ENCODE measurements at places on chromosomes 3 and 15.

DNA sequence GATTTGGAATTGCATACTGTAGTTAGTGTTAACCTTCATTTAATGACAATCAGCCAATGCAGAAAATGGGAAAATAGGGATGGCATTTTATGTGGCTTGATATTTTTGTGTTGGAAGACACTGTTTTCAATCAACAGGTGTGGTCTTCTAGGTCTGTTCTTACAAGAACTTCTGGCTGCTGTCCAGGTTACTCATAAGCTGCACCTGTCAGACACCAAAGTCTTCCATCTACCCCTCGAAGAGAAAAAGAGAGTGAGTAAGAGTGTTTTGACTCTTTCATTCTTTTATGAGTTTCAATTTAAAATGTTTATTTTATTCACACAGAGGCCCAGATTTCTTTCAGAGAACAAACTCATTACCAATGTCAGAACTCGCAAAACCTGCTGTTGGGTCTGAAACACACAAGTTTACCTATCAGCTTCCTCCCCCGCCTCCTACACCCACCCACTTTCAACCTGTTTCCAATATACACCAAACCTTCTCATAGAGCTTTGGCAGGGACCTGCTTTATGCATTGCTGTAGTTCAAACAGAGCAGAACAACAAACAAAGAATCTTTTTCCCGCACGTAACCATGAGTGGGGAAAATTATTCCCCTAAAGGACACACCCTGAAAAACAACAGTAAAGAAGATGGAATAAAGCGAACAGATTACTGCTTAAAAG is 767.7 kb upstream of the ALCAM start:
- DNase-seq: no peak

- no peak for DNase-seq
Observed at GRCh38 chr15:100849855-100850218, 29.8 kb upstream of the ALDH1A3 start.

DNA sequence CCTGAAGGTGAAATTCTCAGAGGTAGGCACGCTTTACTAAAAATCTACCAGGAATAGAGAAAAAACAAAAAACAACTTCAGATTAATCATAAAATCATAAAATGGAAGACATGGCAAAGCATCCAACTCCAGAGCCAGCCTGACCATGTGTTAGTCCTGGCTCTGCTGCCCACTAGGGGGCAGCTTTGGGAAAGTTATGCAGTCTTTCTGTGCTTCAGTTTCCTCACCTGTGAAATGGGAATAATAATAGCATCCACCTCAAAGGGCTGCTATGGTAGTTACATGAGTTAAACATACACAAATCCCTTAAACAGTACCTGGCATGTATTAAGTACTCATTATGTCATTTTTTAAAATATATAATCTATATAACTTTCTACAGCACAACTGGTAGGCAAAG is 52.3 kb downstream of the WNT5A start:
- no peak for DNase-seq

GRCh38 chr3:156413293-156413892 is 141.5 kb downstream of the SSR3 start:
- DNase-seq: no peak

- no peak for DNase-seq
Observed at GRCh38 chr15:85276508-85276907, 103.9 kb upstream of the AKAP13 start.

DNA sequence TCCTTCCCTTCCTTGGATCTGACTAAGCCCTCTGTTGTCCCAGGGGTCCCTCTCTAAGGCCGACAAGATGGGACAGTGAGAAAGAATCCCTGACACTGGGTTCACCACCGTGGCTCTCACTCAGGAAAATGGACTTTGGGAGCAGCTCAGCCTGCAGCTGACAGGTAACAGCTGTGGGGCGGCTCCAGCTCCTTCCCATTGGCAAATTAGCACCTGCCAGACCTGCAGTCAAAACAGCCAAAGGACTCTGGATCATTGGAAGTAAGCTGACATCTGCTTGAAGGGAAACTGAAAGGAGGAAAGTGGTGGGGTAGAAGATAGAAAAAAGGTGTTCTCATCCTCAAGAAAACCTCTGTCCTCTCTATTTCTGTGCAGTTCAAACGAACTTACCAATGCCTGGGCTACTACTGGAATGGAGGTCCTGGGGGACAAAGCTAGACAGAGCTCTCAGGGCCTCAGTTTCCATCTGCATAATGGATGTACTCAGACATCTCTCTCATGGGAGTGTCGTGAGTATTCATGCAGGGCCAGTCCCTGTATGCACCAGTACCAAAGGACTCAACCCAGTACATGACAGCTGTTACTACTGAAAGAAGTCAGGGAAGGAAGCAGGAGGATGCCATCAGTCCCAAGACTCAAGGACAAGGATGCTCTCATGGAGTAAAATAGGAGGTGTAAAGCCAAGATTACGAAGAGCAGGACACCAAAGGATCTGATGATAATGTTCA is 53.6 kb upstream of the DCLK3 start:
- no peak for DNase-seq

- no peak for DNase-seq
Observed at GRCh38 chr3:72077473-72078259, 292.7 kb upstream of the PROK2 start.

DNA sequence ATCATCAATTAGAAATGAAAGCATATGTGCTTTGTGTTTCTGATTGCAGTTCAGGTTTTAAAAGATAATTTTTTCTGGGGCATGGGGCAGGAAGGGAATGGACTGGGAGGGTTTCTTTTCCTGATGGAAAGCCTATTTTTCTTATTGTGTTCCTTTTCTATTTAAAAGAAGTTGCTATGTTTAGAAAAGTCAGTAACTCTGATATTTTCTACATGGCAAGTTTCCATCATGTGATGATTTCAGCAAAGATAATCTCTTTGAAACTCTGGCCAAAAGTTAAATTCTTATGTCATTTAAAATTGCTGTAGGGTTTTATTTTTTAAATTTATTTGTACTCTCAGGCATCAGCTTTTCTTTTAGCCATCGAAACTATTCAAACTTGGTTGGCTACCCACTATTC is 601.2 kb downstream of the FOXP1 start:
- DNase-seq: no peak

- DNase-seq: no peak
Observed at GRCh38 chr3:197021729-197022404, 7.8 kb downstream of the MELTF start.

DNA sequence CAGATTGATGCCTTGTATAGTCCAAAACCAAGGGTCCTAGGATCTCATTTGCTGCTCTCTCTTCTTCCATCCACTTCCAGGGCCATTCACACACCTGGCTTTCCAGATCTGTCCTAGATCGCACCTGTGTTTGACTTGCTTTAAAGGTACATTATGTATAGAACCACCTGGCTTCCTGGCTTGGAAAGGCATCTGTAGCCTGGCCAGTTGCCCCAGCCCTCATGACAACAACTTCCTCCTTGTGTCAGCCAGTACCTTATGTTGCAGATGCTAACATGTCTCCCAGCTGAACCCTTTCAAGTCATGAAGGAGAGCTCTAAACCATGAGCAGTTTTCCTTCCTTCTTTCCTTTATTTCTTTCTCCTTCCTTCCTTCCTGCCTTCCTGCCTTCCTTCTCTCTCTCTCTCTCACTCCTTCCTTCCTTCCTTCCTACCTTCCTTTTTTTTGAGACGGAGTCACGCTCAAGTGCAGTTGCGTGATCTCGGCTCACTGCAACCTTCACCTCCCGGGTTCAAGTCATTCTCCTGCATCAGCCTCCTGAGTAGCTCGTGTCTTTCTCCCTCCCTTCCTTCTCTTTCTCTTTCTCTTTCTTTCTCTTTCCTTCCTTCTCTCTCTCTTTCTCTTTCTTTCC is 2.5 kb upstream of the HTR3C start:
- no peak for DNase-seq

DNA sequence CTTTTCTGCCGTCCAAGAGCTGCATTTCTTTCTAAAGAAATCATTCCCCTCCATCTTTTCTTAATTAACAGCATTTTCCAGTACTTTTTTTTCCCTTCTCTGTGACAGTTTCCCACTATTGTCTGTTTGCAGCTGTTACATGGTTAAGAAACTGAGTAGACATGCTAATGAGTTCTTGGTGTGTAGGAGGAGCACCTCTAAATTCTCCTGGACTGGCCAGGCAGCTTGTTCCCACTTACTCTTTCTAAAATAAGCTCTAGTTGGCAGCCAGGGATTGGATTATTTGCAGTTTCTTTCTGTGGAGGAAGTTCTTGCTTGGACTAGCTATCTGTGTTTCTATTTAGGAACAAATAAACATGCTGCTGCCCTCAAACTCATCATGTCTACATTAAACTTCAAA is 235.1 kb upstream of the GAP43 start:
- no peak for DNase-seq

- no peak for DNase-seq
Observed at GRCh38 chr15:41933771-41934170, 38.6 kb downstream of the EHD4 start.

GRCh38 chr3:143182866-143183664 is 63.5 kb downstream of the CHST2 start:
- DNase-seq: no peak

- DNase-seq: no peak
Observed at GRCh38 chr3:128279601-128279880, 126.3 kb downstream of the EEFSEC start.

DNA sequence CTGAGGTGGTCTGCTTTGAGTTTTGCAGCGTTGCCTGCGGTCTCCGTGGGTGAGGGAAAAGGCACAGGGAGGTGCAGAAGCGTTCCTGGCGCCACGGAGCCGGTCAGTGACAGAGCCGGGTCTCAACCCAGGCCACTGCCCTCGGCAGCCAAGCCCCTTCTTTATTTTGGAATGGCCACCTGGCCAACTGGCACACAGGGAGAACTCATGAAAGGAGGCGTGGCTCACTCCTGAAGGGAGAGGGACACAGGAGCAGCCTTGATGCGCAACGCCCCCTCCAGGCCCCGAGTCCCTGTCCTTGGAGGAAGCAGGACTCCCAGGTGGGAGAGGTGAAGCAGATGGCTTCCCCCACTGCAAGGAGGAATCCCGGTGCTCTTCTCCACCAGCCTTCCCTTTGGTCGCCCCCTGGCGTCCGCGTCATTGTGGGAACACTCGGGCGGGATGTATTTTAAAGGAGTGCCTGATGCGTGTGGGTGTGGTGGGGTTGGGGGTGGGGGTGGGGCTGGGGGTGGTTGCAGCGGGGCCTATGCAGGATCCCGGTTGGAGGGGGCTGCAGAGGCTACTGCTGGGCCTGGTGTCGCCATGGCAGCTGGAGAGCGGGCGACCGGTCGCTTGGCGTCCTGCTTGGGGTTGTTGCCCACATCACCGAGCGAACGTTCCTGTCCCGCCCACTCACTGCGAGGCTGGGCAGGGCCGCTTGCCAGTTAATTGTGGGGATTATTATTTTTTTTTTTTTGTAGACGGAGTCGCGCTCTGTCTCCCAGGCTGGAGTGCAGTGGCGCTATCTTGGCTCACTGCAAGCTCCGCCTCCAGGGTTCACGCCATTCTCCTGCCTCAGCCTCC is 32.6 kb downstream of the APBA2 start:
- no peak for DNase-seq

GRCh38 chr15:52295421-52296001 is at the start of gene MYO5C:
Gene MYO5C, minus strand, starts transcription at chr15:52295804. Its CDS starts 168 bp downstream, at chr15:52295636.
- DNase-seq: no peak

DNA sequence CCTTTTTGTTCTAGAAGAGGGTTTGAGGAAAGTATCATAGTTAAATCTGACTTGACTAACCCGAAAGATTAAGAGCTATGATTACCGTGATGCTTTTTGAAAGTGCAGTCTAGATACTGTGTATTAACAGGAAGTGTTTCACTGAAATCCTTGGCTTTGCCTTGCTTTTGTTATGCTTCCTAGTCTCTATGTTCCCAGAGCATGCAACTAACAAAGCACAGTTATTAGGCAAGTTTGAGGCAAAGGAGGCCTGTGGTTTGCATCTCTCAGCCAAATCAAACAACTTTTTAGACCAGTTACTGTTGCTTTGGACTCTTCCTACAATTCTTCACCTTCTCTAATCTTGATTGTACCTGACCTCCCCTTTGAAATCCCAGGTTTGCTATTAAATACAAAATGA is 3.9 kb downstream of the LXN start:
- no peak for DNase-seq

- no peak for DNase-seq
Observed at GRCh38 chr15:40334941-40335795, 5.6 kb downstream of the CCDC9B start.

- no peak for DNase-seq
Observed at GRCh38 chr15:45586601-45587094, 531 bp upstream of the BLOC1S6 start.

DNA sequence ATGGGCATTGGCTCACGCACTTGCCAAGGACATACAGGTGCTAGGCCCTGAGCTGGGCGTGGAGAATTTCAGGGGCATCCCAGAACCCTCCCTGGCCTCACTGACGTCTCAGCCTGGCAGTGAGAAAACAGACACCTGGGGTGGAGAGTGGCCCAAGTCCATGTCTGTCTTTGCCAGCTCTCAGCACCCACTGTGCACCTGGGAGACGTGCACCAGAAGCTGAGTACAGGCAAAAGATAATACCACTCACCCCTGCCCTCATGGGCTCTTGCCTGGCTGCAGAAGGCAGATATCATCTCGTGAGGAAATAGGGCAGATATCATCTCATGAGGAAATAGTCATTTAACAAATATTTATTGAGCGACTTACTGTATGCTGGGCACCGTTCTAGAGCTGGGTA is 8.0 kb downstream of the LOXL1 start:
- DNase-seq: no peak

DNA sequence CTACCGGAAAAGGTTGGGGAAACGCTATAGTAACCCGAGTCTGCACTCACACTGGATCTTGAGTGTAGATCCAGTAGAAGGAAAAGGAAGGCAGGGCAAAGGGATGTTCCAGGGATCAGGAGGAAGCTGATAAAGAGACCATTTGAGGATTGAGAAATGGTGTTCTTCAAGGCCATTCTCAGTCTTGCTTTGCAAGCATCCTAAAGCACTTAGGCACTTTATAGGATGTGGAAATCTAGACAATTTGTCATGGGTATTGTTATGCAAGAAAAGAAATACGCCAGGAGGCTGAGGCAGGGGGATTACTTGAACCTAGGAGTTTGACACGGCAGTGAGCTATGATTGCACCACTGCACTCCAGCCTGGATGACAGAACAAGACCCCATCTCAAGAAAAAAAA is 13.2 kb upstream of the SCAMP5 start:
- no peak for DNase-seq

- no peak for DNase-seq
Observed at GRCh38 chr3:83802801-83803200, 1156.0 kb upstream of the CADM2 start.

DNA sequence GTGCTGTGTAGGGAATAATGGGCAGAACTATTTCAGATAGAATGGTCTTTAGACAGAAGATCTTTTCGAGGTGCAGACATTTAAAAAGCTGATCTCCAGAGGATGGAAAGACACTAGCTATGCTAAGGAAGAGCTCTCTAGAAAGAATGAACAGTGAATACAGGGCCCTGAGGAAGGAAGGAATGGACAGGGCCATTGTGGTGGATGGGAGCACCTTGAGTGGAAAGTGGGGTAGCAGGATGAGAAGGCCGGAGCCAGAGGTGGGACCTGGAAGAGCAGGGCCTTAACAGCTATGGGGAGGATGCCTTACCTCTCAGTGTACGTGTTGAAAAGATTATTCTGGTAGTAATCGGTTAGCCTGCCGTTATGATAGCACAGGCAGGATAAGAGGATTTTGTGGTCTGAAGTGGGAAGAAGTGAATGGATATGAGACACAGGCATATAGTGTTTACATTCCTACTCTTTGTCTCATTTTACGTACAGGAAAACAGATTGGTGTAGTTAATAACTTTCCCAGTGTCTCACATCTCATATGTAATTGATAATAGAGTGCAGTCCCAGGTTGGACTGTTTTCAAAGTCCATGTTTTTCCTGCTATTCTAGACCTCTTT is 172.4 kb downstream of the KLHL25 start:
- DNase-seq: no peak
